ENCODE measurements at places on chromosomes 11 and 22.

DNA sequence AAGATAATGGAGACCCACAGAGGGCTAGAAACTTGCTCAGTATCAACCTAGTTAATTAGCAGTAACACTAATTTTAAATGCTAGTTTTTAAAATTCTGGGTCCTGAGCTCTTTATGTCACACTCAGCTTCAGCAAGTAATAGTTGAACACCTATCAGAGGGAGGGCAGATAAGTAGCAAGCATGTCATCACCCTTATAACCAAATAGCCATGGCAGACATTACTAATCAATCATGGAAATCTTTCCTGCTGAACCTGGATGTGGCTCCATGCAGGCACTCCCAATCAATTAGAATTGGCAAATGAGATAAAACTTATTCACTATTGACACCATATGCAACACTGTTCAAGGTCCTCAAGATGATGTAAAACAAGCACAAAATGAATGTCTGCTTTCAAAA is 111.5 kb upstream of the SEZ6L start:
- no peak for DNase-seq

DNA sequence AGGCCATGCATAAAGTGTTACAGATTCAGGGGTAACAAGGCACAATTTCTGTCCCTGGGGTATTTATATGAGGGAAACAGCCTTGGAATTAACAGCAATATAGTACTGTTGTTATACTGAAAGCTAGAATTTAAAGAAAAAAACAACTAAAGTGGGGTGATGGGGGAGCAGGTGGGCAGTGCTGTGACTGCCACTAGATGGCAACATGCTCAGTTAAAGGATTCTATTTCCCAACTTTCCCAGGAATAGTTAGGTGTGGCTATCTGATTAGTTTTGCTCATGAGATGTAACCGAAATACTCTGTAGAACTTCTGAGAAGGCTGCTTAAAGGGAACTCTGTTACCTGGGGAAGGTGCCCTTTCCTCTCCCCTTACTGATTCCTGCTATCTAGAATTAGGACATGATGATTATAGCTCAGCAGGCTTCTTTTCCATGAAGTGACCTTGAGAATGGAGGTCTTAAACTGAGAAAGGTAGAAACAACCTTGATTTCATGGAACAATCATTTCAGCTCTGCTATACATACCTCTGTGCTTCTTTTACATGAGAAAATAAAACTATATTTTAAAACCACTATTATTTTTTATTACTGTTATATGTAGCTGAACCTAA is 102.6 kb downstream of the RELT start:
- no peak for DNase-seq

DNA sequence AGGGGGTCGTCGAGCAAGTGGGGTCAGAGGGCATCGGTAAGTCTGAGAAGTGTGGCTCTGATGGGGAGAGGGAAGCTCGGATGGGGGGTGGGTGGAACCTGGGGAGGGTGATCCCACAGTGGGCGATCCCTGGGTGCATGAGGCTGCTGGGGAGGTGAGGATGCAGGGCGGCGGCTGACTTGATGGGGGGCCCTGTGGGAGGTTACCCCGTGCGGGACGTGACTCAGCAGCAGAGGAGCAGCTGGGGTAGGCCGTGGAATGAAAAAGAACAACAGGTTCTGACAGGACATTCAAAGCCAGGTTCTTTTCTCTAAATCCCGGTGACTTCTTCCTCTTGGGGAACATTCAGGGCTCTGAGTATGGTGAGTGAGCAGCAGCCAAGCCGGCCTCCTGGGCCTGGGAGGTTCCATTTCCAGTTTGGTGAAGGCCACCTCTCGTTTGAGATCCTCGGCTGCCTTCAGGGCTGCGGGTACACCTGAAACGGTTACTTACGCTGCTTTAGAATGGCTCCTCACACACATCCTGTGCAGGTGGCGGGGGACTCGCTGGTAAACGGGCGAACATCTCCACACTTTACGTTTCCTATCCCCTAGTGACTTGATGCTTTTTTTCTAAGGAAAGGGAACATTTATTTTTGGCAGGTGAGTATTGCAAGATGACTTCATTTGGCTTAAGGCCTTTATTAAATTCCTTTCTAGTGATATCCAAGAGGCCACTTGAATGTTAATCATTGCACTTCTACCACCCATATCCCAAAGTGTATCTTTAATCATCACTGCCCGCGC is 278.2 kb downstream of the TBC1D22A start:
- DNase-seq = no peak

- DNase-seq = peak; percentile 60
Measured at GRCh38 chr11:96215110-96215782, 127.7 kb downstream of the MAML2 start.

- no peak for DNase-seq
Measured at GRCh38 chr11:118144301-118145268, 8.0 kb downstream of the SCN4B start.

DNA sequence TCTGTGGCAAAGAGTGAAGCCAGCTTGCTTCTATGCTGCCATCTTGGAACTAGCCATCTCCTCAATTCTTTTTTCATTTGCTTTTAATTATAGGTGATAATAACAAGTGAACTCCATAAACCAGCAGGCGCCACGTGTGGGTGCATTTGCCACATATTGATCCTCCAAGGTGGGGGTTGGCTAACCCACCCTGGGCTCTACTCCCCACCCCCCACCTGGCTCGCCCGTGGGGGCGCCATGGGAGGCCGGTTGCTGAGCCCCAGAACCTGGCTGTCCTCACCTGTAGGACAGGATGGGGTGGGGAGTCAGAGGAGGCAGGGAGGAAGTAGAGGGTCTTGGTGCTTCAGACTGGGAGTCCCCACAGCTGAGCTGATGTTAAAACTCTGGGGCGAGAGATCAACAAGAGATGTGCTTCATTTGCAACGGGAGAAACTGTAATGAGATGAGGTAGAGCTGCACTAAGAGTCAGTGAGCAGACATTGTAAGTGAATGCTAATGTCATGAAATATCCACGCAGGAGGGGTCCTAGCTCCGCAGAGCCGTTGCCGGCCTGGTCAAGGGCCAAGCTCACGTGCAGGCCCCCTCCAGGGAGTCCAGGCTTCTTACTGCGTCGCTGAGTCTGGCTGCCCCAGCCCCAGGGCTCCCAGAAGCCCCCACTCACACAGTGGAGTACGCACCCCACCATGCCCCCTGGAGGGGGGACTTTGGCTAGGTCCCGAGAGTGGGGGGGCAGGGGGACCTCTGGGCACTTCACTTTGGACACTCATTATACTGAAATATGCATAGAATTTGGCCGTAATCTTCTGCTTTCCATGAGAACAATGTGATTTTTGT is 59.4 kb downstream of the BRD1 start:
- DNase-seq = peak; percentile 18

Measured in activated naive CD4-positive, alpha-beta T cell treated with anti-CD3 and anti-CD28 coated beads, Interleukin-2, amount 10 ng/mL, durations not matched to agents 7 days and 5 days (primary cell).